Neural crest cell (in vitro differentiated cells): ENCODE measurements at places on chromosomes 16 and 17.

GRCh38 chr16:69804297-69804696 lies 42.2 kb downstream of the WWP2 start:
- H3K27ac ChIP-seq = no peak overlapping the region
- H3K4me1 ChIP-seq = peaks cover 11% of the 10 kb centered on the region
- H3K27me3 ChIP-seq = no peaks in the 10 kb centered on the region
- DNase-seq = no peak
- H3K36me3 ChIP-seq = no peaks in the 10 kb centered on the region

DNA sequence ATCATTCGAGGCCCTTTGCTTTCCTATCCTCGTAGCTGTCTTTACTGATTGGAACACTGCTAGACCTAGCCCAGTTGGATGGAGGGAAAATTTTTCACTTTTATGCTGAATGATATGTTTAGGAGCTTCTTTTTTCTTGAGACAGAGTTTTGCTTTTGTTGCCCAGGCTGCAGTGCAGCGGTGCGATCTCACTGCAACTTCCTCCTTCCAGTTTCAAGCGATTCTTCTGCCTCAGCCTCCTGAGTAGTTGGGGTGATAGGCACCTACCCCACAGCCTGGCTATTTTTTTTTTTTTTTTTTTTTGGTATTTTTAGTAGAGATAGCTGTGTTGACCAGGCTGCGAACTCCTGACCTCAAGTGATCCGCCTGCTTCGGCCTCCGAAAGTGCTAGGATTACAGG lies 17.3 kb upstream of the PSMC5 start:
- H3K4me1 ChIP-seq = no peaks in the 10 kb centered on the region
- H3K36me3 ChIP-seq = peaks cover 24% of the 10 kb centered on the region
- H3K27me3 ChIP-seq = no peaks in the 10 kb centered on the region
- no peak overlapping the region for H3K4me3 ChIP-seq

- H3K4me1 ChIP-seq = no peaks in the 10 kb centered on the region
- no peak for DNase-seq
- no peak overlapping the region for H3K4me3 ChIP-seq
Measured at GRCh38 chr17:21817791-21818364, 125.6 kb downstream of the KCNJ18 start.

DNA sequence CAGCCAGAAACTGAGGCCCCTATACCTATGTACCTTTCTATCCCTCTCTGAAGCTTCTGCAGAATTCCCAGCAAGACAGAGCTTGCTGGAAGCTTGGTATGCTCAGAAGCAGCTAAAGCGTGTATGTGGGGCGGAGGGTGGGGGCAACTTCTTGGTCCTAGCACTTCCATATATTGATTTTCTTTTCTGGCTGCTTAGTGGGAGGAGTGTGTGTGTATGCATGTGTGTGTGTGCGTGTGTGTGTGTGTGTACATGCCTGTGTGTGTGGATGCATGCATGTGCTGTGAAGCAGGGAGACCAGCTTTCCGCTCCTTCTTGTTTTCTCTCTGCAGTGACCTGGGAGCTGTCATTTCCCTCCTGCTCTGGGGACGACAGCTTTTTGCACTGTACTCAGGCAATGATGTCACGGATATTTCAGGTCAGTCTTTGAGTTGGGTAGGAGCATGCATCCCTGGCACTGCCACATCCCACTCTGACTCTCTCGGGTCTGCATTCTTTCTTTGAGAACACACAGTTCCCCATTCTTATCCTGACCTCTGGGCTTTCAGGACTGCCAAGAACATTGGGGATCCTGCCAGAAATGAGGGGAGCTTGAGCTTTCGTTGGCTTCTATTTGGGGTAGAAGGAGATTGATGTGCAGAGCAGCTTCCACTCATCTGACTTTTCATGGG lies 10.7 kb downstream of the HPR start:
- no peak overlapping the region for H3K27ac ChIP-seq
- H3K4me3 ChIP-seq = no peak overlapping the region
- no peak for DNase-seq
- no peaks in the 10 kb centered on the region for H3K36me3 ChIP-seq
- no peaks in the 10 kb centered on the region for H3K27me3 ChIP-seq
- peaks cover 14% of the 10 kb centered on the region for H3K4me1 ChIP-seq
